Stimulated activated memory B cell treated with anti-CD40 and anti-IgM and Interleukin-4, amounts not matched to agents 10 μg/mL and 1 μg/mL and 100 μg/mL, for 72 hours (primary cell): ENCODE measurements at places on chromosomes 5 and 9.

- peaks cover 11% of the 10 kb centered on the region for H3K4me1 ChIP-seq
- peaks cover 43% of the 10 kb centered on the region for H3K27me3 ChIP-seq
- H3K36me3 ChIP-seq, result no peaks in the 10 kb centered on the region
- no peak for ATAC-seq
- H3K4me3 ChIP-seq, result no peak overlapping the region
Observed at GRCh38 chr9:35907711-35908503, 1.4 kb upstream of the SPAAR start.

DNA sequence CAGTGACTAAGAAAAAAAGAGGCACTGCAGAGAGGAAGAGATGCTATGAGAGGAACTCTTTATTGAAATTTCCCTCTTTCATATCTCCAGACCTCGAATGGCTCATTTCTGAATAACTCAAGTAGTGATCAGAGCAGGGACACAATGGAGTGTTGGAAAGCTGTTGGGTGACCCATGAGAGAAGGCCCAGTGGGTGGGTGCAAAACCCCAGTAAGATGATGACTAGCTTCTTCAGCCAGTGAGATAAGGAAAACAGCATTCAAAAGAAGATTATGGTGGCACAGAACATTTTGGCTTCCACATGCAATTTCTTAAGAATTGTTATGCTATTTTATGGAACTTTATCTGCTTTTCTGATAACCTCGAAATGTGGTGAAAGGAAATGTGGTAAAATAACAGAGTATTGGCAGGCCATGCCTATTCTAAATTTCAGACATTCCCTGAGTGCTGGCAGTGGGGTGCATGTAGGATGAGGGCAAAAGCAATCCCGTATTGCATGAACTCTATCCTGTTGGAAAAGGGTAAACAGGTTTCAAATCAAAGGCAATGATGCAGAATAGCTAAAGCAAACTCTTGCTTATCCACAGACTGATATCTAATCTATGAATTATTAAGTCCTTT, 128.0 kb upstream of the KLF9 start:
- H3K4me3 ChIP-seq, result no peak overlapping the region
- H3K27ac ChIP-seq, result no peak overlapping the region
- no peaks in the 10 kb centered on the region for H3K36me3 ChIP-seq
- H3K4me1 ChIP-seq, result no peaks in the 10 kb centered on the region

- no peak overlapping the region for H3K4me3 ChIP-seq
Observed at GRCh38 chr9:107368696-107369095, 85.6 kb downstream of the RAD23B start.

GRCh38 chr9:83047839-83048775, 14.8 kb downstream of the RASEF start:
- no peak overlapping the region for H3K27ac ChIP-seq
- ATAC-seq, result no peak
- H3K4me1 ChIP-seq, result no peaks in the 10 kb centered on the region

- no peaks in the 10 kb centered on the region for H3K4me1 ChIP-seq
- H3K4me3 ChIP-seq, result no peak overlapping the region
- no peak for ATAC-seq
Observed at GRCh38 chr5:168209244-168209995, 82.0 kb upstream of the WWC1 start.
